ENCODE measurements at places on chromosomes 1 and 21.

GRCh38 chr1:213759359-213760181, 228.2 kb upstream of the PROX1 start:
- DNase-seq: no peak

DNA sequence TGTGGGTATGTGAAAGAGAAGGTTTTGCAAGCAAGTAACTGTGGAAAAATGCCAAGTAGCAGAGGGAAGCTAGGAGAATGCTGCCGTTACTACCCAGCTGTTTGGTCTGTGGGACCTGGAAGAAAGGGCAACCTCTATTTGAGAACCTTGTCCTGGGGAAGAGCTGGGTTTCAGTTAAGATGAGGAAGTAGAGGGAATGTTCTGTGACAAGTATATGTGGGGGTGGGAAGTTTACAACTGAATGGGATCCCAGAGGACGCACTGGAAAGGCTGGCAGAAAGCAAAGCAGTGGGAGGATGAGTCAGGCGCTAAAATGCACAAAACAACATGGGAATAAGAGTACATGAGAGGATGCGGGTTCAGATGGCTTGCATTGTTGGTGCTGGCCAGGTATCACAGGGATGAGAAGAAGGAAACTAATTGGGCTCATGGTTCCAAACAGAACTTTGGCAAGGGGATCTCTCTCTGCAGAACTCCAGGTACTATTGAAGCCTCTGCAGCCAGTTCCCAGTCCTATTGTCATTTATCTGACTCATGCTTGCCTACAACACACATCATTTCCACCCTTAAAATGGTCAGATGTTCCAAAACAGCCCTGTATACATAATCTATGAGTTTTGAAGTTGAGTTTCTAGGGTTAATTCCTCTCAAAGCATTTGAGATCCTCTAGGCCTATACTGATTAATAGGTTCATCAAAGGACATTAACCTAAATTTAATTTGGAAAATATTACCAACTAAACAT, 88.5 kb upstream of the VAV3 start:
- peak; percentile 20 for DNase-seq

DNA sequence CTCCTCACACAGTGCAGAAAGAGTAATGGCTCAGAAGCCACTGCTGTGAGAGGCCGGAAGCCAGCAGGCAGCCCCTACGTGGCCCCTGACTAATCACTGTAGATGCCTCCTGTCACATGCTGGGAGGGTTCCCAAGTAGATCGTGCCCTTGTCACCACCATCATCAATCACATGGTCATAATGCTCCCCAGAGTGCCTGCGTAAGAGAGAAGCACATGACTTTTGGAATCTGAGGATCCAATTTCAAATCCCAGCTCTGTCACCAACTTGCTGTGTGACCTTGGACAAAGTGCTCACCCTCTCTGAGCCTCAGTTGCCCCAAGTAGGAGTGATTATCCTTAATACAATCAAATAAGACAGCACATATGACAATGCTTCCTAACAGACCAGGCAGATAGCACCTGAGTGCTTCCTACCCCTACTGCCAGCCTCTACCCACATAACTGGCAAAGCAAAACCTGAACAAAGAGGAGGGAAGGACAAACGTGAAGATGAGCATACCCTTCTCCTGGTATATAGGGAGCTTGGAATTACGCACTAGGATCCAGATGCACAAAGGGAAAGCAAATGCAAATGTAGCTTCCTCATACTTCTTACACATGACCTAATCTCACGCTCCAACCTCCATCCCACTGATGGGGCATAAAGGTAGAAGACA, 65.7 kb downstream of the SDC3 start:
- peak; percentile 40 for DNase-seq

DNA sequence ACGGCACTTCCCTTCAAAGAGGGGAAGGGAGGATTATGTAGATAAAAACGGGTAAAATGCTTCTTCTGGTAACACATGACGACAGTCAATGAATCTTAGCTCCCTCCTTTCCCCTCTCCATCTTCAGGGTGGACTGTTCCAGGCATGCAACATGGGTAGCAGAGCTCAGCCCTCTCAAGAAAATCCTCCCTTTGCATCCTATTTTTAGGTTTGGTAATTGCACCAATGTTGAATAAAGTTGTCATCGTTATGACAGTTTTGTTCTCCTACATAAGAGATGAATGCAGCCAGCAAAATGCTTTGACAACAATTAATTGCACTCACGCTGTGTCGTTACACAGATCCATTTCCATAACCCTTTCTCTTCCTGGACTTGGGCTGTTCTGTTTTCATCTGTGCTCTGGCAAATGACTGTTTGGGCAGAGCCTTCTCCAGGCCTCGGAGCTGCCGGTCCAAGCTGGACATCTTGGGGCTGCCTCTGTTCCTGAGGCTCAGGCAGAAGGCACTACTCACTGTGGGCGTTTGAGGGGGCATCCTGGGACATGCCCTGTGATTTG, 127.6 kb downstream of the CNIH3 start:
- DNase-seq: no peak

DNA sequence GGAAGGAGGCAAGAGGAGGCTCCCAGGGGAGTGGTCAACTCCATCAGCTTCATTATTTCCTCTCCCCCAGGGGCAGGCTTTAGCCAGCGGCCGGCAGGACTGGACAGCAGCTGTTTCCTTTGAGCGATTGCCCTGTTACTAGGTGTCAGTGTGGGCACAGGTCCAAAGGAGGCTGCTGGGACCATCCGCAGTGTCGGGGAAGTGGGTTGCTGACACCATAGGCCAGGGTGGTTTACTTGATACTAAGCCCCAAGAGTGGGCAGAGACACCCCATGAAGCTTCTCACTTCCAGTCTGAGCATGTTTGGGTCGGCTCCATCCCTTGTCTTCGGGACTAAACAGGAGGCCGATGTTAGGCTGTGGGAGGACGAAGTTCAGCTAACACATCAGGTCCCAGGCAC, 63.6 kb downstream of the KAZN start:
- DNase-seq: no peak

DNA sequence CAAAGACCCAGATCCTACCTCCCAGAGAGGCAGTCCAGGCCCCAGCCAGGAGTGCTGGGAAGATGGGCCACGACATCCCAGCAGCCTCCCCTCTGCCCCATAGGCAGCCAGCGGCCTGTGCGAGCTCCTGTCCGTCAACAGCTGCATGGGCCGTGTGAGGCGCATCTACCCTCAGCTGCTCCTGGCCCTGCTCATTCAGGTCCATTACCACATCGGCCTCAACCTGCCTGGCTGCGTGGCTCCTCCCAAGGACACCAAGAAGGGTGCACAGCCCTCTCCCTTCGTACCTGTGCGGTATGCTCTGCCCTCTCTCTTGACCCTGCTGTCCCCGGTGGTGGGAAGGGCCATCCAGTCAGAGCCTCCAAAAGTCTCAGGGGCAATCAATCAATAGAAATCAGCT, 29.5 kb upstream of the TTC4 start:
- no peak for DNase-seq

DNA sequence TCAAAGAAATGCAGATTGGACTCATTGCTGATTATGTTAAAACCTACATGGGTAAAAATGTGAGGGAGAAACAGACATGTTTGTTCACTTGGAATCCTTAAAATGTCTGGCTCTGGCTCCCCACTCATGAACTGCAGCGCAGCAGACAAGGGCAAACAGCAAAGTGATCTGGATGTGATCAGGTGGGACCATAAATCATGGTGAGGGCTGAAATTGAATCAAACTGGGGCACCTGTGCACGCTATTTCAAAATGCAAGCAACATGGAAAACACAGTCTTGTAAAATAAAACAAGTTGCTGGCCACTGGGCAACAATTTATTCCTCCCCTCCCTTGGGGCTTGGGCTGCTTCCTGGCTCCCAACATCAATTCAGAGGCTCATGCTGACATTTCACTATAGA, 373.4 kb downstream of the SEC16B start:
- DNase-seq: no peak

DNA sequence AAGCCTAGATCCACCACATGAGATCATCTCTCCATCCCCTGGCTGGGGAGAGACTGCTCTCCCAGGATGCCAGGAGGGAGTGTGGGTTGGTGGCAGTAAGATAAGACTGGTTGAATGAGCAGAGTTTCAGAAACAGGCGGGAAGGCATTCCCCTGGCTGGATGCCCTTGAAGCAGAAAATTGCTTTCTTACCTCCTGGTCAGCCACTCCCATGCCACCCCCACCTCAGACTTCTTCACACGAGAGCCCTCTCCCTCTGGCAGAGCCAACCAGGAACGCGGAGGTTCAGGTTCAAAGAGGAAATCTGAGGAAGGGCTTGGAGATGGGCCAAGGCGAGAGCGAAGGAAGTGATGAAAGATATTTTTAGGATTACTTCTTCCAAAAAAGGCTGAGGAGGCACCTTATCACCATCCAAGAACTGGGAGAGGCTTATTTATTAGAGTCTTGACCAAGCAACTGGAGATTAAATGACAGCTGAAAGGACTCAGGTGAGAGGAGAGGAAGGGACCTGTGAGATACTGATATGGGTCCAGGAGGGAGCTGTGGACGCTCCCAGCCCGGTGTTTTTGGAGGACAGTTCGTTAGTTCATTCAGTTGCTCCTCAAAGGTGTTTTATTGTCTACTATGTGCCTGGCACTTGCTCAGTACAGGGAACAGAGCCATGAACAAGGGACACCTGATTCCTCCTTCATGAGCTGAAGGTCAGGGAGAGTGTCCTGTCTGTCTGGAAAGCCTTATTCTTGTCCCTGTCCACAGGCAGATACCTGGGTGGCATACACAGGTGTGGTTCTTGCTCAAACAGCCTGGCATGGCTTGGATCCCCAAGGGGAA, 18.9 kb upstream of the SLC26A9 start:
- no peak for DNase-seq

GRCh38 chr21:34679051-34679450, 10.3 kb downstream of the CLIC6 start:
- no peak for DNase-seq

- DNase-seq: no peak
Observed at GRCh38 chr1:59695252-59695651, 119.5 kb upstream of the HOOK1 start.

DNA sequence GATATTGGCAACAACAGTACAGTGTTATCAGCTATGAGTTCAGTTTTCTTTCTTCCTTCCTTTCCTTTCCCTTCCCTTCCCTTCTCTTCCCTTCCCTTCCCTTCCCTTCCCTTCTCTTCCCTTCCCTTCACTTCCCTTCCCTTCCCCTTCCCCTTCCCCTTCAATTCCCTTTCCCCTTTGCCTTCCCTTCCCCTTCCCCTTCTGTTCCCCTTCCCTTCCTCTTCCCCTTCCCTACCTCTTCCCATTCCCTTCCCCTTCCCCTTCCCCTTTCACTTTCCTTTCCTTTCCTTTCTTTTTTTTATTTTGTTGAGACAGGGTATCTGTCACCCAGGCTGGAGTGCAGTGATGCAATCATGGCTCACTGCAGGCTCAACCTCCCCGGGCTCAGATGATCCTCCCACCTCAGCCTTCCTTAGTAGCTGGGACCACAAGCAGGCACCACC, 72.3 kb upstream of the CAPZB start:
- no peak for DNase-seq

- DNase-seq: no peak
Observed at GRCh38 chr1:68919075-68919474, 422.2 kb upstream of the DEPDC1 start.

DNA sequence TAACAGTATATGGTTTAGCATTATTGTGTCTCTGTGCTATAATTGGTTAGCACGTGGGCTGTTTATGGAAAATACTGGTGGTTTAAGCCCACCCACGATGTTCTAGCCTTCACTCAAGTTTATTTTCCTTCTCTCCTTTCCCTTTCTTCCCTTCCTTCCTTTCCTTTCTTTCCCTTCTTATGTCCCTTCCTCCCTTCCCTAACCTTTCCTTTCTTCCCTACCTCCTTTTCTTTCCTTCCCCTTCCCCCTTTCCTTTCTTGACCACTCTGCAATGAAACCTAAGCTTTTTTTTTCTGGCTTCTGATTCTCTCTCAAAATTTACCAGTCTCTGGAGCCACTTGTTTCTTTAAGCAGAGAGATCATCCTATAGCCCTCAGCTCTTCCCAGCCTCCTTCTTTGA, 13.4 kb upstream of the S100A10 start:
- no peak for DNase-seq

- no peak for DNase-seq
Observed at GRCh38 chr1:227794817-227795192, 20.7 kb upstream of the PRSS38 start.

GRCh38 chr1:101282314-101283038, 45.7 kb downstream of the S1PR1 start:
- DNase-seq: peak; percentile 43

DNA sequence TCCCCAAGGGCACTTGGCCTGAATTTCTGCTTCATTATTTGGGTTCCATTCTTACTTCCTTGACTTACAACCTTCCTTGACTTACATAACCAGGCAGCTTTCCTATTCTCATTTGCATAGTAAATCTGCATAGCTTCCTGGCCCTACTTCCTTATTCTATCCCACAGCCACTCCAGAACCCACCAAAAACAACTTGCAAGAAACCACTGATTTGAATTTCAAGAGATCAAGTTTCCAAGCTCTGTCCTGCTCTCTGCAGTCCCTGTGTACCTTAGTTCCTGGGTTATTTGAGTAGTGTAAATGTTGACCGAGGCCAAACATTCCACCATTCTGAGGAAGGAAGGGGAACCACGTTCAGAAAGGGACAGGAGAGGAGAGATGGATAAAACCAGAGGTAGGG, 603.3 kb downstream of the PTPRC start:
- DNase-seq: no peak

DNA sequence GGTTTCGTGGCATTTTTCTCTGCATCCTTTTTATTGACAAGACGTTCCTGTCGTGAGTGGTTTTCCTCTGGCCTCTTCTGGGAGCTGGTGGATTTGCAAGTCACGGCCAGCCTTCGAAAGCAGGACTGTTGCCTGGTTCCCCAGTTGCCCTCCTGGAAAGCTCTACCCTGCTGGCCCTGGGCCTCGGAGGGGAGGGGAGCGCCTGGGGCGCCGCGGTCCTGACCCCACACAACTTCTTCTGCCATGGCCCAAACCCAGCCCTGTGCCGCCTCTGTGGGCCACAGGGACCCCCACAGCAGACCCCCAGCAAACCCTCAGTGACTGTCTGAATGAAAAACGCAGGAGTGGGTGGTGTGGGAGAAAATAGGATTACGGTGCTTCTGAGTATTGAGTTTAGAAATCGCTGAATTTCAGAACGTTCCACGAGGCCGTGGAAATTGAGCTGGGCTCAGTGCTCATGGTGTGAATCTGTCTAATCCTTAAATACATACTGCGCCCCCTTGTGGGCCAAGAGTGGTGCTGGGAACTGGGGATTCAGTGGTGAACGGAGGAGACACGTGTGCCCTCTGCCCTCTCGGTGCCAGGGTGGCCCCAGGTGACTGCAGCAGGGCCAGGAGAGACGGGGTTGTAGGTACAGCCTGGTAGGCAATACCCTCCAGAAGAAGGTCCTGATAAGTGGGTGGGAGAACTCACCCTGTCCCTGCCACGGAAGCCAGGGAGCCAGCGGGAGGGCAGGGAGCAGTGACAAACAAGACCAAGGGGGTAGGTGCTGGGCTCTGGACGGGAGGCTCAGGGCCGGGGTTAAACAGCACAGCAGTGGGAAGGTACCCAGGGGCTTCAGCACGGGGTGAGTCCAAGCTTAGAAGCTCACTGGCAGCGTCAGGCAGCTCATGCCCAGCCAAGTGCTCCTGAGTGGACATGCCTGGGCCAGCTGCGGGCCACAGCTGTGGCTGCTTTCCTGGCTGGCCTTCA, 101.2 kb upstream of the COL6A1 start:
- DNase-seq: peak; percentile 73
